ENCODE measurements at places on chromosomes 3 and 15.

GRCh38 chr3:119748991-119749390 is 32.9 kb upstream of the NR1I2 start:
- no peak for DNase-seq

GRCh38 chr3:192515664-192516045 is 211.7 kb downstream of the FGF12 start:
- DNase-seq: no peak

DNA sequence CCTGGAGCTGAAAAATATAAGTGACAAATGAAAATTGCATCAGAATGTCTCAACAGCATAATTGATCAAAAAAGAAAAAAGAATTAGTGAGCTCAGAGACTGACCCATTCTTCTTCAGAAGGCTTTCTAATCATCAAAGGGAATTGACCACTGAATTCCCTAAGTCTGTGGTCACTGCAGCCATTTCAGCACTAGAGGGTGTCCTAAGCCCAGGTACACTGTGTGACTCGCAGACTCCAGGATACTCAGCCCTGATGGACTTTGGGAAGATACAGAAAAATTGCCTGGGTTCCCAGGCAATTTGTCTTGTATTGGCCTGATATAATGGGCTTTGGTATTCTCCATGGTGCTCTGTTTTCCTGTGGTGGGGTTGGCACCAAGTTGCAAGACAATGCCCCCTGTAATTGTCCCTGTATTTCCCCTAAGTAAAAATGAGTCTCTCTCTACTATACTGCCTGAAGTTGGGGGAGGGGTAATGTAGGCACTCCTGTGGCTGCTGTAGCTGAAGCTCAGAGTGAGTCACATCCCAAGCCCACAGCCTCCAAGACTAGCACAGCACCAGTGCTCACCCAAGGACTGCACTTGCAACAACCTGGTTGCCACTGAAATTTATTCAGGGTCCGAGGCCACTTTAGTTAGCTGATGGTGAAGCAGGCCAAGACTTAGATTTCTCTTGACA is 256.0 kb upstream of the STAC start:
- no peak for DNase-seq

DNA sequence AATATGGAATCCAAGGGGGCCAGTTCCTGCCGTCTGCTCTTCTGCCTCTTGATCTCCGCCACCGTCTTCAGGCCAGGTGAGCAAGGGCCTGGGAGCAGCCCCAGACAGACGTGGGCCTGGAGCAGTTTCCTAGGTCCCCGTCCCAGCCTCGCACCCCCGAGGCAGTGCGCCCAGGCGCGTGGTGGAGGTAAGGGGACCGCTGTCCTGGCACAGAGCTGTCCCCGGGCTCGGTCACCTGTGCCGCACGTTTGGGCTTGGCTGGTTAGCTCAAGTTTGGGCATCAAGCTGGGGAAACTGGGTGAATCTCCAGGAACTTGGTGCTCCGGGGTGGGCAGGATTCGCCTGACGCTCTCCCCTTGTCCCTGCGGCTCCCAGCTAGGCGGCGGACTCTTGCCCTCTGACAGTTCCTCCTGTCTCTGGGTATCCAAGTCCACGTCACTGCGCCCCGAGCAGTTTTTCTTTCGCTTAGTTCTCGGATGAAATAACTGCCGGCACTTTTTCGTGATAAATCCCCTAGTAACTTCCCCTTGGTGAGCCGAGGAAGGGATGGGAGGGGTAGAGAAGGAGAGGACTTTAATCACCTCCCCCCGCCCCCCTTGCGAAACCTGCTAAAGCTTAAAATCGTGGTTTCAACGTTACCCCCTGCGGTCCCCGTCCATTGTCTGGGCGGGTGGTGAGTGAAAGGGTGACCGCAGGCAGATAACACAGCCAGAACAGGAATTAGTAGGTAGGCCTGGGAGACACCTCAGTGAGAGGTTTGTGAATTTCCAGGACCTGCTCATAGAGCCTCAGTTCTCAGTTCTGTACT is 901 bp downstream of the ALCAM start:
- DNase-seq: peak; percentile 34

- DNase-seq: no peak
These were observed 230.0 kb downstream of the ADAMTS9 start for GRCh38 chr3:64457811-64458210.

DNA sequence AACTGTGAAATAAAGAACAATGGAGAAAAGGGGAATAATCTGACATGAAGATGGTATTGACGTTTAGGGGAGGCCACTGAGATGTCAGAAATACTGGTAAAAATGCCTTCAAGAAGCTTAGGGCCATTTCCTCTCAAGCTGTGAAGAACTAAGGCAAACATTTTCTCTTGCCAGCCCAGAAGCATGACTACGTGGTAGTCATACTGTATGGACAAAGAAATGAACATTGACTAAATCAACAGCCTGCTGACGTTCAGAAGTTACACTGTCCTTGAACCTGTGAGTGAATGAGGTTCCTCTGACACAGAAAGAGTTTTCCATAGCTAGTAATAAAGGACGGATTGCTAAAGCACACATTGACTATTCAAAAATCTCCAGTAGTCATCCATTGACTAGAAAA is 121.0 kb downstream of the P3H2 start:
- DNase-seq: no peak

DNA sequence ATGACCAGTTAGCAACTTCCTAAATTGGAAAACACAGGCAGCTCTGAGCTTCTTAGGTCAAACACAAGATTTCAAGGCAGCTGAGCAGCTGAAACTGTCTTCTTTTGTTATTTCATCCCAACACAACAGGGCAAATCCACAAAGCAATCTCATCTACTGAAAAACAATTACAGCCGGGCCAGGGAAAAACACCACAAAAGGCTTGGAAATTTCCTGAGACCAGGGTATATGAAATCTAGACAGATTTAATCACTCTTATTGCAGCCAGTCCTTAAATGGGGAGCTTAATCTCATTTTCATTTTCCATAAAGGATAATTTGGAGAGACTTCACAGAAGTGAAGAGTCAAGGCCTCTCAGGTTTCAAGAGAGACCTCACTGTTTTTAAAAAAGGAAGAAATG is 181.8 kb downstream of the SSR3 start:
- DNase-seq: no peak

GRCh38 chr3:172036541-172037215 is 2.7 kb upstream of the FNDC3B start:
- no peak for DNase-seq

- no peak for DNase-seq
These were observed 225.3 kb downstream of the XXYLT1 start for GRCh38 chr3:195045481-195046210.

GRCh38 chr3:20645340-20645739 is 459.3 kb upstream of the SGO1 start:
- DNase-seq: no peak

- no peak for DNase-seq
These were observed 64.3 kb downstream of the OXSM start for GRCh38 chr3:25854214-25854613.

- no peak for DNase-seq
These were observed 41.2 kb upstream of the IGSF10 start for GRCh38 chr3:151501923-151502632.

DNA sequence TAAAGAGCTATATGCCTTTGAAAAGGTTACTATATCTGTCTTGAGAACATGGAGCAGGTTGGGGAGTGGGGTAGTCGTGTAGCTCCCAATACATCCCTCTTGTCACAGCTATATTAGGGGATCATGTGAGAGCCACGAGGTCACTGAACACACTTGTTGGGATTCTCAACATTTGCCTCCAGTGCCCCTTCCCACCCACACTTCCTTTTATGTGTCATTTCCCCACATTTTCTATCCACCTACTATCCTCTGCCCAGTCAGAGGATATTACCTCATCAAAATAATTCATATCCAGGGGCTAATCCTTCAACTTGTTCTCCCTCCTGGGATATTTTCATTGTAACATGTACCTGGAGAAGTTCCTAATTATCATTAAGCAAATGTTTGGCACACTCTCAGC is 85.0 kb downstream of the CYP19A1 start:
- DNase-seq: no peak

- no peak for DNase-seq
These were observed 11.8 kb downstream of the CYFIP1 start for GRCh38 chr15:22968366-22968765.

GRCh38 chr3:98890965-98891910 is 10.3 kb downstream of the DCBLD2 start:
- no peak for DNase-seq

DNA sequence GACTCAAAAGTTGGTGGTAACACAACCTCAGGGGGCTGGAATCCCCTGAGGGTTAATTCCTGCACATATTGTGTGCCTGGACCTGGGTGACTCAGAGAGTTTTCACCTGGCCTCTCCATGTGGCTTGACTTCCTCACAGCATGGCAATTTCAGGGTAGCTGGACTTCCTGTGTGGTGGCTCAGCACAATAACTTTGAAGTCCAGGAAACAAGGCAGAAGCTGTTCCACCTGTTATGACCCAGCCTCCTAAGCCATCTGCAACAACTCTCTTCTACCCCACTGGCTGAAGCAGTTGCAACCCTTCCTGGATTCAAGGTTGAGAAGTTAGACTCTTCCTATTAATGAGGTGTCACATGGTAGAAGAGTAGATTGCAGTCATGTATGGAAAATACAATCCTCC is 58.4 kb downstream of the EDEM1 start:
- no peak for DNase-seq

GRCh38 chr3:23566499-23566898 is 239.3 kb upstream of the UBE2E1 start:
- no peak for DNase-seq

DNA sequence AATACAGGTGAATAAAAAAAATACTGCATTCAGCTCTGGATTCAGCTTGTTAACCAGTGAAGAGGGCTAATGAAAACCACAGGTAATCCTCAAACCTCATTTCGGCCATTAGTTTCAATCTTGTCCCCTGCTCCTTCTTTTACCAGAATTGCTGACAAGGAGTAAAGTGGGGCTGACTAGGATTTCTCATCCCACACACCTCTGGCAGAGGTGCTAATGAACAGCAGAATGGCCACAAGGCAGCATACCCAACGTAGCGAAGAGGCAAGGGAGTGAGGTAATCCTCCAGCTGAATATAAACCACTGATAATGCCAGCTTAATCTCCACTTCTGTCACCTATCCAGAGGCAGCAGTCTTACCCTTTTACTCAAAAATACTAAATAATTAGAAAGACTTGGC is 248.8 kb upstream of the CDIN1 start:
- DNase-seq: no peak

GRCh38 chr3:15283702-15284101 is 48.7 kb downstream of the SH3BP5 start:
- DNase-seq: no peak

DNA sequence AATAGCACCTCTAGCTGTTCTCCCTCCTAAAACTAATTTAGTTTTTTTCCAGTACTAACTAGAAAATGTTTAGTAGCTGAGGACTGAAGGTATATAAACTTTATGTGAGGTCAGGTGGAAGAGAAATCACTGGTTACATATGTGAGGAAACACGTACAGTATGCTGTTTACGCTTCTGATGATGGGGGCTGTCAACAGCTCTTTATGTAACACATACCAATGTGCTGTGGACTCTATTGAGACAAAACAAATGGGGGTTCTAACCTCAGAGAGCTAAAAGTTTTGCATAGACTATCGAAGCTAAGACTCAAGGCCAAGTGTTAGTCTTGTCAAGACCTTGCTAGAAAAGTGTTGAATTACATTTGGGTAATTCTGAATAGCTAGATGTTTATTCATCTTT is 107.5 kb downstream of the SYNPR start:
- DNase-seq: no peak

DNA sequence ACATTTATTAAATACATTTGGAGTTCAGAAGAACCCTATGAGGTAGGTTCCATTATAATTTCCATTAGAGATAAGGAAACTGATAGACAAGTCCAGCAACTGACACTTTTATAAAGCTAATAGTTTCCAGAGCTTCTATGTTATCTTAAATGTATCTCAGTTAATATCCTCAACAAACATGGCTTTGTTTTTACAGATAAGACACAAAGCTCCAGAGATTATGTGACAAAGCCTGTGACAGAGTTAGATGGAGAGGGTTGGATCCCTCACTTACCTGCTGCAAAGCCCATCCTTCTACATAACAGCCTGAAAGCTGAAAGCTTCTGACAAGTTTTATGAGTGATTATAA is 473 bp upstream of the COMMD2 start:
- no peak for DNase-seq

DNA sequence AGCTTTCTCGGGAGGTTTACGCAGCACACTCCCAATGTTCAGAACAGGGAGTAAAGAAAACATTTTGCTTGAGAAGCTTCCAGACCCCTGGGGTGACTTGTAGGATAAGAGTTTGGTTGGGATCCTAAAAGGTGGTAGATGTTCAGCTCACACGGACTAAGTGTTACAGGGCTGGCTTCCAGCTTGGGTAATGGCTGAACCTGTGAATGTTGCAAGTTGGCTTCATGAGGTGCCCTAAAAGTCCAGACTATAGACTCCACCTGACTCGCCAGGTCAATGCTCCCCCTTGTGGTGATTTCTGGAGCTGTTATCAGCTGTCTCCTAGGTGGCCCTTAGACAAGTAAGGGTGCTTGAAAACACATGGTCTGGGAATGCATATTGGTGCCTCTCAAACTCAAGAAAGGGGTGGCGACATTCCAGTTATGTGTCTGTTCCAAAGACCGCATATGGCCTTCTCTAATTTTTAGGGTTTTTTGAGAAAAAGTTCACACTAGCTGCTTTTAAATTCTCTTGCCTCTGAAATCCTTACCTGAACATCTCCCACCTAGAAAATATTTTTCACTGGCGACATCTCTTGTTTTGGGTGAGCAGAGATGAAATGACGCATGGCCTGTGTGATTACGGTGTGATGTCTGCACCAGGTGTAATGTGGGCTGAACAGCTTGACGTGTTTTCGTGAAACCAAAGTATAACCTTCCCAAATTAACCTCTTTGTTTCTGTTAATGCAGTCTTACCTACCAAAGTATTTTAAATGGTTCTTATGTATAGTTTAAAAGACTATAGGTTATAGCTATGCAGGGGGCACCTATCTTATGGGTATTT is 175.7 kb upstream of the KBTBD8 start:
- DNase-seq: peak; percentile 69

GRCh38 chr3:138066972-138067371 is 48.4 kb downstream of the DZIP1L start:
- no peak for DNase-seq

DNA sequence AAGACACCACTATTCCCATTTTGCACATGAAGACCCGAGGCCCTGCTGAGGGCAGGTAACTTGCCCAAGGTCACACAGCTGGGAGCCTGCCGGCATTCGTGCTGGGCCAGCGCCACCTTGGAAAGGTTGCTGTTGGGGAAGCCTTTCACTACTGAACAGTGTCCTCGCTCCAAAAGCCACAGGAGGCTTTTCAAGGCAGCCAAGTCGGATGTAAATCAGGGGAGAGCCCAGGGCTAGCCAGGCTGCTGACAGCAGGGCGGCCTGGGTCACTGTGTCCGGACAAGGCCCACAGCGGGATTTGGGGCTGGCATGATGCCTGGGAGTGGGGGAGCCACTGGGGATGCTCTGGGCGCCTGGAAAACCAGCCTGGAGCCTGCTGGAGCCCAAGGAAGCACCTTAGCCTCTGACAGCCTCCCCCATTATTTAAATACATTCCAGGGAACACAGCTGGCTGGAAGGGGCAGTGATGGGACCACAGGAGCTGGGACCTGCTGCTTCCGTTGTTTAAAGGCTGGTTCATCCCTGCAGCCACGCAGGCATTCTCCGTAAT is 10.5 kb downstream of the SLC6A6 start:
- DNase-seq: no peak

All from activated CD4-positive, alpha-beta T cell treated with anti-CD3 and anti-CD28 coated beads, Interleukin-2, amount 50 U/mL, for 1 hour (primary cell).